ENCODE measurements at places on chromosomes 13 and 19.
A peak's percentile ranks its signal among the peaks of the same experiment; 100 is the strongest.

- no peak for DNase-seq
Measured at GRCh38 chr13:29969286-29969685, 118.9 kb upstream of the UBL3 start.

DNA sequence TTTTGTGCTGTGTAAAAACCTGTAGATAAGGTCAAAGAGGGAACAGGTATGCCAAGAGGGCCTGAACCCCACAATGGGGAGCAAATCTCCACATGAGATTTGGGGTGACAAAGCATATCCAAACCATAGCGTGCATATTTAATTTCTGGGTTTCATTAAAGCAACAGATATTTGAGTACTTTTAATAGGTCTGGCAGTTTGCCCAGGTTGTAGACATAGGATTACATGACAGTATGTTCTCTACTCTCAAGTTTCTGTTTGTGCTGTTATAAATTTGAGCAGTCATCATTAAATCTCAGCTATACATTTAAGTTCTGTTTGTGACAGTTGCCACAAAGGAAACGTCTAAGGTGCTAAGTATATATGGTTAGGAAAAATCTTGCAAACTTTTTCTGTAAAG is 236.4 kb downstream of the ATP8A2 start:
- DNase-seq, result no peak

DNA sequence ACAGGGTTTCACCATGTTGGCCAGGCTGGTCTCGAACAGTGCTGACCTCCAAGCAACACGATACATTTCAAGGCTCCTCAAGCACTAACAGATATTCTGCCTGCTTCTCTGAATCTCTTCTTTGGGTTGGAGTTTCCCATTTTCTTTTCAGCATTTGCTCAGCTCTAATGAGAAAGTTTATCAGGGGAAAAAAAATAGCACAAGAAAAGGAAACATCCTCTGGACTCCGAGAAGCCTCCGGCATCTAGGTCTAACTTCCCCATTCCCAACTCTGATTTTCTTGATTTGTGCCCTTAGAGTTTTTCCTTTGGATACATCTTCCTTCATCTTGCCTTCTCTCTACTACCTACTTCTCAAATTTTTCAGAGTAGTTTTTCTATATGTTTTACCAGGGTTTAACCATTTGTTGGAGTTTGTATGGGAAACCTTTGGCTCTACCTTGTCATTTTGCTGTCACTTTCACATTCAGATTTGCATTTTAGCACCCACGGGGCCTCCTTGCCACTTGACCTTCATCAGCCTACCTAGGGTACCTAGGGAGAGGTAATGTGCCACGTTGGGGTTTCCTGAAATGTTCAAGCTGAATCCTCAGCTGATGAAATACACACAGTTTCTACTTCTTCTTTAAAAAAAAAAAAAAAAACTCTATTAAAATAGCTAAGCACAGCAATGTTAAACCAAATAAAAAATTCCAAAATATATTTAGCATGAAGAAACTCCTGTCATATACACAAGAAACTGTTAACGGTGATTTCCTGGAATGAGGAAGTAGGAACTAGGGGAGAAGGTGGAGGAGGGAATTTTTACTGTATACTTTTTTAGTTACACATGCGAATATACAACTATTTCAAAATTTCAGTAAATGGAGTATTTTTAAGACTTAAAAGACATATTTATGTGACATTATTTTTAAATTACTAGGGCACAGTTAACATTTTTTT is 5.1 kb upstream of the USP12 start:
- DNase-seq, result peak; percentile 38

- no peak for DNase-seq
Measured at GRCh38 chr13:34372581-34372980, 554.6 kb downstream of the RFC3 start.

GRCh38 chr13:89238496-89238895 is 1567.3 kb downstream of the SLITRK5 start:
- no peak for DNase-seq

- no peak for DNase-seq
Measured at GRCh38 chr19:10846500-10847202, 1.6 kb upstream of the C19orf38 start.

- no peak for DNase-seq
Measured at GRCh38 chr13:20823071-20823470, 49.3 kb upstream of the EEF1AKMT1 start.

DNA sequence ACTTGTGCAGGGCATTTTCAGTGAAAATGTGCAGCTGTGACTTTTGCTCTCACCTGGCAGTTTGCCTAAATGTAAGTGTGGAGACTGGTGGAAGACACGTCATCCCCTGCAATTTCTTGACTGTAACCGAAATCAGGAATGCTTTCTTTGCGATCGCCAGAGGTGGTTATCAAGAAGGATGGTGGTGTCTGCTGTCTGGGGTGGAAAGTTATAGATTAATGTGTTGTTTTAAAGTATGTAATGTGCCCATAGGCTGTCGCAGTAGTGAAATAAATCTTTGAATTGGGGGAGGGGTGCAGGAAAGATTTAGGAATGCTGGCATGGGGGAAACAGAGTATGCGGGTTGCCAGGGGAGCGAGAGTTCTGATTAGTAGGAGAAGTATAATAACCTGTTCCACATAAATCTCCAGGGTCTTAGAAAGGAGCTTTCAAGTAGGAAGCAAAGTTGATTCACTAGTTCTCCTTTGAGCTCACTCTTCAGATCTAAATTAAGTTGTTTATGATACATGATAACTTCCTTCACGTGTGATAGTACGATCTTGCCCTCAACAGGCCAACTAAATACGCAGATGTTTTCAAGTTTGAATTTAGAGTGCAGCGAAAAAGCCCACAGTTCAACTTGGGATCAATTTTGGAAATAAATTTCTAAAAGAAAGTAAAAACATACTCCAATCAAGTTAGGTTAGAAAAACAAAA is 1520.0 kb upstream of the SLC10A2 start:
- DNase-seq, result no peak

- DNase-seq, result no peak
Measured at GRCh38 chr13:91361755-91362271, 14.3 kb downstream of the MIR17HG start.

DNA sequence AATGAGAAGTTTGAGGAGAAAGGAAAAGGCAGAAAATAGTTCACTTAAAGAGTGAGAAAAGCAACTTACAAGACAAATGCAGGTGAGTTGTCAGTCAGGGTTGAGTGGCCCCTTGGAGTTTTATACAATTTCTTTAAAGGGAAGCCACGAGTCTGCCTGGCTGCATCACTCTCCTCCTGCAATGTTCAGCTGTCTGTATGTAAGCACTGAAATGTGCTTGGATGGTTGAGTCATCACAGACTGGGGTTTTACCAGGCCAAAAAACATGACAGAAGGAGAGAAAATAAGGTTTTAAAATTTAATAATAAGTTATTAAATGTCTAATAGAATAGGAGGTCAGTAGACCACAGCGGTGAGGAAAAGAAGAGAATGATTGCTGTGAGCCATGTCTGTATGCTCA is 51.0 kb upstream of the FGF14 start:
- no peak for DNase-seq

DNA sequence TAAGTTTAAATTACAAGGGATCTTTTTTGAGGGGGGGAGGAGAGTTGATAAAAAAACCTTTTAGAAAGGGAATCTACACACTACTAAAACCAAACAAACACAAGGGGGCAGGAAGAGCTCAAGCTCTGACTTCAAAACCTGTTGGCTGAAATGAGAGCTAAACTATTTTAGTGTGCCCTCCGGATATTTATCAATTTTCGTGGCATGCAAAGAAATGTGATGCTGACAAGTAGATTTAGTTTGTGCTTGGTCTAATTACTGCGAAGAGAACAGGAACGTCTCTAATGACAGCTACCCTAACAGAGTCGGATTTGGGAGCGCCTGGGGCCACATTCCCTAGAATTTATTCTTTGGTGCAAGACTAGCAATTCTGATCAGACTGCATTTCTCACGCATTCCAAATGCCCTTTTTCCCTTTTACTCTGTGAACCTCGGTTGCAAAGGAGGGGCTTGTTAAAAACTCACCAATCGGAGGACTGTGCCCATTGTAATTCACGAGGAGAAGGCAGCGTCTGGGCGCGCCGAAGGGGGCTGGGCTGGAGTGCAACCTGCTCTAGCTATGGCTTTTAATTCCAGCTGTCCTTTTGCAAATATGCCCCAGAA is 802 bp upstream of the FREM2 start:
- DNase-seq, result peak; percentile 34

GRCh38 chr19:1830978-1831377 is 17.3 kb downstream of the REXO1 start:
- DNase-seq, result no peak

- DNase-seq, result no peak
Measured at GRCh38 chr19:14977128-14977527, 2.5 kb downstream of the SLC1A6 start.

DNA sequence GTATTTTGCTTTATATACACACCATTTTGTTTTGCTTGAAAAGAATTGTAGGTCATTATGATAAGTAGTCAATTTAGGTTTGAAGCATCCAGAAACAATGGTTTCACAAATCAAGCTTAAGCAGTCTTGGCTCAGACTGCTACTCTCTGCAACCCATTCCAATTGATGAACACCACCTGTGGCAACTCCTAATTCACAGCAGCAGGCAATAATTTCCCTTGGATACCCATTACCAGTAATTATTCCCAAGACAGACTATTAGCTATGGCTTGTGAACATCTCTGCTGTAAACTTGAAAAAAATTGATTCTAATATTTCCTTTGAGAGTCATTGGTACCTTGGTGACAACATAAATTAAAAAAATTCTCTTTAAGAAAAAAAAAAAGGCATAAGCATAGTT is 299.3 kb upstream of the SLITRK6 start:
- no peak for DNase-seq

- no peak for DNase-seq
Measured at GRCh38 chr19:1270854-1271527, 1.9 kb downstream of the CIRBP start.

DNA sequence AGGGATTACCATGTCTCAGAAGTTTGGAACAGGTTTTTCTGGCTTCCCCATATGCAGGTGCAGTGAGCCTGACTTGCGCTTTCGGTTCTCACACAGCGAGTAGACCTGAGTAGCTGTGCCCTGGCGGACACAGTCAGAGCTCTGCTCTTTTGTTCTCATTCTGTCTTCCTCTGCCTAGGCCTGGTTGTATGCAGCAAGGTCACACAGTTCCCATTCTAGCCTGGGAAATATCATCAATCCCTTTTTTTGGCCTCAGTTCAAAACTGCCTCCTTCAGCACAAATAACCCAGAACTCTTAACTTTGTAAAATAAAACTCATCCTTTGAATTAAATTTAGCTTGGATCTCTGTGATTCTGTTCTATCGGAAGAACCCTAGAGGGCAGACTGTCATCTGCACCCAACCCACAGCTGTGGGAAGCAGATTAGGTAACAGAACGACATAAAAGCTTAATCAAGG is 10.2 kb downstream of the OXGR1 start:
- DNase-seq, result peak; percentile 49

GRCh38 chr13:79673993-79674377 is 193.0 kb downstream of the NDFIP2 start:
- DNase-seq, result no peak

GRCh38 chr19:2902590-2903218 is 2.0 kb downstream of the ZNF57 start:
- no peak for DNase-seq

DNA sequence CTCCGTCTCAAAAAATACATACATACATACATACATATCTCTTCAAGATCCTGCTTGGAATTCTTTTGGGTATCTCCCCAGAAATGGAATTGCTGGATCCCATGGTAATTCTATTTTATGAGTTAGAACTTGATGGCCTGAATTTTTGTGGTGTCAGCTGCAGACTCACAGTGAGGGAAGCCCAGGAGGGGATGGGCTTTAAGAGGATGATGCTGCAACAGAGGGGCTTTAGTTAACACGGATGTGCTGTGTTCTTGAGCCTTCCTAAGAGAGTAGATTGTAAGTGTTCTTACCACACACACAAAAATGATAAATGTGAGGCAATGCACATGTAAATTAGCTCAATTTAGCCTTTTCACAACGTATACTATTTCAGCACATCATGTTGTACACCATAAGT is 31.8 kb downstream of the CACNG6 start:
- DNase-seq, result no peak

DNA sequence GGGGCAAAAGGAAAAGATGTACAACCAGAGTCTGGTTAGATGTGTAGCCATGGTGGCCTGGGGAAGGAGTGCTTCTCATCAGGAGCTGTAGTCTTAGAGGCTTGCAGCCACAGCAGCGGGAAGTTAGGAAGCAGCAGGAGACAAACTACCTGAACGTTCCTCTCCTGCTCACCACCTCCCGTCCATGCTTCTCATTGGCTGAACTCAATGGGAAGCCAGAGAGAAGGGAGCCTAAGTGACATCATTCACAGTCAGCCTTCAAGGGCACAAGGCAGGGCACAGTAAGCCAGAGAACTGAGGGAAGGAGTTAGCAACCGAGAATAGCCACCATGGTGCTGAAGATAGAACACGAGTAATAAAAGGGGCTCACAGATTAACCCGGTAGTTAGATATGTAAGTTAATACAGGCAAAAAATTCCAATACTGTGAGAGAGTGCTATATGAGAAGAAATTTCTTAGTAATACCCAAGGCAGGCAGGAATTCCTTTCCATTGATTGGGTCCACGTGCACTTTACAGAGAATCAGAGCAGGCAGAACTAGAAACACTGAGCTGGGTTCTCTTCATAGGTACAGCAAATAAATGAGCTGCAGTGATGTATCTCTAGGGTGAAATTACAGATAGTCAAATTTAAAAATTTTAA is 391.5 kb upstream of the DACH1 start:
- DNase-seq, result no peak

GRCh38 chr13:25215253-25215575 is 43.1 kb upstream of the AMER2 start:
- no peak for DNase-seq

- peak; percentile 21 for DNase-seq
Measured at GRCh38 chr19:18833849-18834643, 2.3 kb downstream of the UPF1 start.

- peak; percentile 7 for DNase-seq
Measured at GRCh38 chr19:27746691-27747380, 1466.1 kb downstream of the UQCRFS1 start.

GRCh38 chr13:104597546-104598180 is 1531.4 kb upstream of the SLC10A2 start:
- no peak for DNase-seq

GRCh38 chr13:98707281-98707999 is 45.0 kb downstream of the SLC15A1 start:
- no peak for DNase-seq
